ENCODE measurements at places on chromosomes 5 and 9.

- DNase-seq = no peak
Measured at GRCh38 chr5:129125819-129126218, 31.3 kb downstream of the ISOC1 start.

DNA sequence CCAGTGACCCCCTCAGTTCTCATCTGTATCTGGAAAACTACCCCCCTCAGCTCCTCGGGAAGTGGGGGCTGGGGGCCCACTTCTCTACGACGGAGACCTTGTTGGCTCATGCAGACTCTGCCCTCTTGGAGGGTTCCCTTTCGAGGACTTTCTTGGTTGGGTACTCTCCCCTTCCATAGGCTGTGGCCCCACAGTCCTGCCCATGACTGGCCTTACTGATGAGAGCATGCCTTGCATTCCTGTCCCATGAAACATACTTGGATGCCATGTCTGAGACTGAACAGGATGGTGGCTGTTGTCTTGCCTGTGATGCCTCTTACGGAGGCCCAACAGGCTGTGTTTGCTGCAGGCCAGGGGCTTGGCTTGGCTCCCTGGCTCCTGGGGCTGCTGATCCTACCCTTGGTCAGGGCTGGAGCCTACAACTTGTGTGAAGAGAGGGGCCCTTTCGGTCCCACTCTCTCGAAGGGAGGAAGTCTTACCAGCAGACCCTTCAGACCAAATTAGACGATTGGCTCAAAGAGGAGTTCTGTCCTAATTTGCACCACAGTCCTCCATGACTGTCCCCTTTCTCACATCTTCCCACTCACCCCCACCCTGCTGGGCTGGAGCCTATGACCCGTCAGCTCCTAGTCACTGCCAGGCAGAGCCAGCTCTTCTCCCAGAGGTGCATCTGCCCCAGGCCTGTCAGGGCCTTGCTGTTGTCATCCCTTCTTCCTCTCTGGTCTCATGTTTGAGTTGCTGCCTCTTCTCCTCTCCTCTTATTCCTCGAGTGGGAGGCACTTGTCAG lies 109.9 kb downstream of the CACNA1B start:
- no peak for DNase-seq

DNA sequence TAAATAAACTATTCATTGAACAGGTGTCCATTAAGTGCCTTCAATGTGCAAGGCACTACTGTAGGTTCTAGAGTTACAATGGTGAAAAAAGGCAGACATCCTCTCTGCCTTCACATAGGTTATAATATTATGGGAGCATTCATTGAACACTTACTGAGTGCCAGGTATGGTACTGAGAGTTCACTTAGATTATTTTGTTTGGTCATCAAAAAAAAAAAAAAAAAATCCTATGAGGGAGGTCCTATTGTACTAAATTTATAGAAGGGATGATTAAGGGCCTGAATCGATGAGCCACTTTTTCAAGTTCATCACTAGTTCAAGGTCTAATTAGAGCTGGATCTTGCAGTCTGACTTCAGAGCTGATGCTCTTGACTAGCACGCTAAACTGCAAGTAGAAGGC lies 22.8 kb upstream of the PANK3 start:
- no peak for DNase-seq

GRCh38 chr5:17854901-17855300 lies 220.6 kb downstream of the TAF11L14 start:
- DNase-seq = no peak
